NK-92 treated with Interleukin-12 subunit alpha and Interleukin-12 subunit beta, amount 100 ng/mL, for 24 hours (cell line): ENCODE measurements at places on chromosomes 2 and 18.

DNA sequence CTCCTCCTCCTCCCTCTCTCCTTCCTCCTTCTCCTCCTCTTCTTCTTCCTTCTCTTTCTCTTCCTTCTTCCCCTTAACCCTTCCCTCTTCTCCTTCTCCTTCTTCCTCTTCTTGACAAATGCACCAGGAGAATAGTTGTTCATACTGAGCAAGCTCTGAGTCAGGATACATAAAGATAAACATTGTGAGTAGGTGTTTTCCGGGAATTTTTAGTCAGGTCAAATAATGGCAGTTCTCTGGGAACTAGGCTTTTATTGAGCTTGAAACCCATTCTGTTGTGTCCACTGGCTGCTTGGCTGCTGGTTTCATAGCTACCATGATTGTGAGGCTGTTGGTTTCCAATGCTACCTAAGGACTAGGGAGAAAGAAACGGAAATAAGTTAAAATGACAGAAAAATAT, 1144.7 kb upstream of the DDX18 start:
- no peak for DNase-seq

DNA sequence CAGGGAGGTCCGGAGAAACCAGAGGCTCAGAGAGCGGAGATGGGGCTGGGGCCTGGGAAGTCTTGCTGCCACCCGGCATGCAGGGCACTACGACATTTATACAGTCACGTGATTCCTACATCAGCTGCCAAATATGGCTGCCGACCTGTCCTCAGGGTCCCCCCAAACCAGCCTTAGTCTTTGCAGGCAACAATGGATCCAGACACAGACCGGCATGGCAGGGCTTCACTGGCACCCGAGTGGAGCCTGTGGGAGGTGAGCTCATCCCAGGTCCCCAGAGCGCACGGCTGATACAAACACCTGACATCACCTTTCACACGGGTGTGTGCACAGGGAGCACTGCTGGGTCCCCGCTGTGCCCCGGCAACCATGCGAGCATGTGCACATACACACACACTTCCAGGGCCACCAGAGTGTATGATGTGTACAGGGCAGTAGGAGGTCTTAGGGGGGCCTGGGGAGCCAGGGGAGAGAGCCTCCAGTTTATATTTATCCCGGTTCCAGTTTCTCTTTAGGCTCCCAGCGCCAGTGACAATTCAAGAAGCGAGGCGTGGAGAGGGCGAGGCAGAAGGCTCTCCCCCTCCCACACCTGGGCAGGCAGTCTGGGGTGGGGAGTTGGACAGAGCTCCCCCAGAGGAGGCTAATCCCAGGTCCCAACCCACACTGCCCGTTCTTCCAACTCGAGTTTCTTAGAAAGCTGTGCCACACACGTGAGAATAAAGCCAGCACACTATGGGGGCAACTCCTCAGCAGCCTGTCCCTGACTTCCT, 2.7 kb downstream of the SEMA4C start:
- no peak for DNase-seq

GRCh38 chr2:224946895-224947294, 95.4 kb downstream of the DOCK10 start:
- no peak for DNase-seq

- no peak for DNase-seq
Measured at GRCh38 chr2:241636182-241637017, 558 bp downstream of the THAP4 start.

GRCh38 chr18:50231621-50232020, 34.7 kb downstream of the CFAP53 start:
- DNase-seq, result peak; percentile 36

DNA sequence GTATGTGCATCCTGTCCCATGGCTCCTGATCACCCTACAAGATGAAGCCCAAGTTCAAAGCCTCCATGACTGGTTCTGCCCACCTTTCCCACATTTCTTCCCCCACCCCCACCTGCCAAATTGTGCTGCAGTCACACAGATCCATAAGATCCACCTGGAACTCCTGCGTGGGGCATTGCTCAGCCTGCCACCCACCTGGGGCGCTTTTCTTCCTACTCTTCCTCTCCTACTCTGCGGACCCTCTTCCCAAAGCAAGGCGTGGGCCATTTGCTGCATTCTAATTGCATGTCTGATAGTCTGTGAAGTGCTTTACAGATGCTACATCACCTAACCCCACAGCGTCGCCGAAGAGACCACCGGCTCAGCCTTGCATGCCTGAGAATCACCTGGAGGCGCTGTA, 402.4 kb upstream of the ID2 start:
- DNase-seq, result no peak

DNA sequence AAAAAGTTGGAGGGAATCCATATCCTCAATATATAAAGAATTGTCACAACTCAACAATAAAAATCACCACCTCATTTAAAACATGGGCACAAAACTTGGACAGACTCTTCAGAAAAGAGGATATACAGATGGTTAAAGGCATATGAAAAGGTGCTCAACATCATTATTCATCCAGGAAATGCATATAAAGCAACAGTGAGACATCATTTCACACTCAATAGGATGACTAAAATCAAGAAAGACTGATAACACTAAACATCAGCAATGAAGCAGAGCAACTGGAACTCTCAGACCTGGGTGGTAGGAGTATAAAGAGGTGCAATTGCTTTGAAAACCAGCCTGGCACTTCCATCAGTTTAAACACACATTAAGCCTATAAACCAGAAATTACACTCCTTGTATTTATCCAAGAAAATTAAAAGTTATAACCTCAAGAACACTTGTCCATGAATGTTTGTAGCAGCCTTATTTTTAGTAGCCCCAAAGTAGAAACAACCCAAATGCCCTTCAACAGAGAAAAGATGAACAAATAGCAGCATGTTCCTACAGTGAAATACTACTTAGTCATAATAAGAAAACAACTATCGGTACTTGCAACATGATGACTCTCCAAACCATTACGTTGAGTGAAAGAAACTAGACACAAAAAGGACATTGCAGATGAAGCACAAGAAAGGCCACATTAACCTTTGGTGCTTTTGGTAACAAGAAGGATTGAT, 79.1 kb upstream of the TANC1 start:
- no peak for DNase-seq

- no peak for DNase-seq
Measured at GRCh38 chr2:65355186-65355831, 77.1 kb downstream of the SPRED2 start.

GRCh38 chr2:134408791-134409190, 154.9 kb downstream of the MGAT5 start:
- DNase-seq, result no peak

DNA sequence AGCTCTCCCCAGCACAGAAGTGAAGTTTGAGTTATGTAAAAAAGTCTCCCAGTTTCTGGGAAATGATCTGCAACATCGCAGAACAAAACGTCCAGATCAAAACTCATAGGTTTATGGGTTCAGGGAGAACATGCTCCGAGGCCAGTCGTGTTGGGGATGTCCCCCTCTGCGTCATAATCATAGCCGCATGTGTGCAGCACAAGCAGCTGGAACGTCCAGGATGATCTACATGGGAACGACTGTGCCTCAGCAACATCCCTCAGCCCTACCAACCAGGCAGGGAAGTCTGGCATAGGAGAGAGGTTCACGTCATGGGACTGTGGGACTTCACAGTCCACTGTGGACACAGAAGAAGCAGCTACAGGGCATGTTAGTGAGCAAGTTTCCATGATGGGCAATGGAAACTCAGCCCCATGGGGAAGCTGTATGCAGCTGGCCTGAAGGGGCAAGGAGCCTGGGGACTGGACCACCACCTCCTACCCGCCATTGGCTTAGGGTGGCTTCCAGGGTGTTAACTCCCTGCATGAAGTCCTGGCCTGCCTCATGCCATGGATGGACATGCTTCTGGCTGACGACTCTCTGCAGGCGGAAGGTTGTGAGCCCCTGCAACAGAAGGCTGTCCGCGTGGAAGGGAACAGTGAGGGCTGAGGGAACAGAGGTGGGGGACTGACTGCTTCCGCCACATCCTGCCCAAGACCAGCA, 96.9 kb downstream of the COPS8 start:
- DNase-seq, result no peak

DNA sequence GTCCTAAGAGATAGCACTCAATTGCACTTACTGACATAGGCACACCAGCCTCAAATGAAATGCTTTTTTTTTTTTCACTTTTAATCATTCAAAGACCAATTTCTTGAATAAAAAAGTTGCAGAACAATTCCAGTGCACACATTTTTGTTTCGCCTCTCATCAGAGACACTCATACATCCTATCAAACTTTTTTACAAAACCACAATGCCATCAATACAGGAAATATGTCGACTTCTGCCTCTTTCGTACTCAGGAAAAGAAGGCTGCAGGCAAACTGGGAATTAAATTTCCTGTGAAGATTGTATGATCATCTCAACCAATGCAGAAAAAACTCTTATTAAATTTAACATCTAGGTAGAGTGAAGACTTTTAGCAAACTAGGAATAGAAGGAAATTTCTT, 112.4 kb downstream of the DNER start:
- DNase-seq, result no peak

DNA sequence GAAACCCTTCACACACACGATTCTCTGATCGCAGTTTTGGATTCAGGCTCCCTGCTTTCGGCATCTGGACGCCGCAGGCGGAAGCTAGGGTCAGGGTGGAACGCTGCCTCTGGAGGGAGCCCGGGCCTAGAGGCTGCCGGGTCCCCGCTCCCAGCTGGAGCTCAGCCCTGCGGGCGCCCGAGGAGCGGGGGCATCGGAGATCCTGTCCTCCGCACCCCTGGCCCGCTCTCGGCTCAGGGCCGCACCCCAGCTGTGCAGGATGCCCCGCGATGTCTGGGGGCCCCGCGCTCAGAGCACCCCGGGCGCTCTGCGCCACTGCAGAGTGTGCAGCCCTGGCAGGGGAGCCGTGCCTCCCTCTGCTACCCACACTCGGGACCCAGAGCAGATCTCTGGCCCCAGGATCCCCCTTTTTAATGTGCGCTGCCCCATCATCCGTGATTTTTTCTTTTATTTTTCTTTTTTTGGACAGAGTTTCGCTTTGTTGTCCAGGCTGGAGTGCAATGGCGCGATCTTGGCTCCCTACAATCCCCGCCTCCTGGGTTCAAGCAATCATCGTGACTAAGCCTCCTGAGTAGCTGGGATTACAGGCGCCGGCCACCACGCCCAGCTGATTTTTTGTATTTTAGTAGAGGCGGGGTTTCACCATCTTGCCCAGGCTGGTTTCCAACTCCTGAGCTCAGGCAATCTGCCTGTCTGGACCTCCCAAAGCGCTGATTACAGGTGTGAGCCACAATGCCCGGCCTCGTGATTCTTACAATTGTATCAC, 54.8 kb upstream of the TUBA3E start:
- no peak for DNase-seq
